ENCODE measurements at places on chromosomes 12 and 14. TPM values are rescaled to one million over a fixed set of nuclear protein-coding genes. Genes with fewer than 3 reads are reported as not detected.

The LRCOL1 gene
- not detected for total RNA-seq

DNA sequence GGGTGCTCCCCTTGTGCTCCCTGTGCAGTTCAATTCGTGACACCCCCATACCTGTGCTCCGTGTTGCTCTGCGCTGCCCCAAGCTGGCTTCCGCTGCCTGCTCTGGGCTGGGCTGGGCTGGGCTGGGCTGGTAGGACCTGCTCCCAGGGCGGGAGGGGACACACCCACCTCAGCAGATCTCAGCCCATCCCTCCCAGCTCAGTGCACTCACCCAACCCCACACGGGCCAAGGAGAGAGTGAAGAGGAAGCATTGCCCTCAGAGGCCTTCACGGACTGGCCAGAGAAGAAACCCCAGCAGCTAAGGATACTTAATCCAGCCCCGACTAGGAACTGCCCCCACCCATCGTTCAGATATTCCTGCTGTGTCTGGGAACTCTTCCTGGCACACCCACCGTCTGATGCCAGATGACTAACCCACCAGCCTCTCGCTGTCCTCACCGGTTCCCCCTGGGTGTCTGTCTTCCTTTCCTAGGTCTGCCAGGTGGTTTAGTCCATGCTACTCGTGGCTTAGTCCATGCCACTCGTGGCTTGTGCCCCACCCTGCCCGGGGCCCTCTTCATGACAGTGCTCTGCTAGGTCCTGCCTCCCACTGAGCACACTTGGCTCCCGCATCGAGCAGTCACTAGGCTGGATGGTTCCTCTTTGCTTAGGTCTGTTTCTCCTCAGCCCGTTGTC lies at the start of gene LPAR5:
Gene LPAR5 (minus strand): TSS at position 104 of the 676 bp plus-strand sequence. CDS start 14,711 bp downstream, outside the sequence.
- DNase-seq: no peak

DNA sequence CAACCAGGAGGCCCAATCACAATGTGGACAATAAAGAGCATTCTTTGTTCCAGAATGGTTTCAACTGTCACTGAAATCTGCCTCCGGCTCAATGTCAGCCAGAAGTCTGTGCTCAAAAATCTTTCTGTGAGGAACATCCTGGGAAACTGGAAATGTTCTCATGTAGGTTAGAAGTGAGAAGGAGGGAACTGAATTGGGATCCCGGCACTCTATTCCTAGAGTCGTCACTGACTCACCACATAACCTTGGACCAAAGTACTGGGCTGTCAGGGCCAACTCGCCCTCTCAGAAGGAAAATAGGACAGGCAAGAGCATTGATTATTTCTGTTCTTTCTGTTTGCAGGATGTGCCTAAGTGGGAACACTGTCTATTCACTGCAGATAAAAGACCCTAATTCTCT lies 57.6 kb downstream of the PRKAB1 start:
- DNase-seq: no peak

The ABCC9 gene
- 0.03 TPM for total RNA-seq

- no peak for DNase-seq
Measured at GRCh38 chr12:131444220-131445164, 266.4 kb upstream of the SFSWAP start.

The KRT75 gene
- total RNA-seq: 0.15 TPM

The TMEM132D gene
- not detected for total RNA-seq

DNA sequence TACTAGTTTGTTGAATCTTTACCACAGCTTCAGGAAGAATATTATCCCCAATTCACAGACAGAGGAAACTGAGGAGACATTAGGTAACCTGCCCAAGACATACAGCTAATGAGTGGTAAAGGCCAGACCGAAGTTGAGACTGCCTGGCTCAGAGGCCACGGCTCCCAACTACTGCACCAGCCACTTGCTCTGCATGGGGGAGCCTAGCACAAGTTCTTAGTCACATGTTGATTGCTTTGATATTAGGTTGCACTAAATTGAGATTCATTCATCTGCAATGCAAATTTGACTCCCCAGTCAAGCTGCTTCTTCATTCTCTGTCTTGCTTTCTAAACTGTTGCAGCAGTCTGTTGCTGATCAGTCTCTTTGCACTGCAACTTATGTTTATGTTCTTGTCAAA lies 25.9 kb upstream of the POLR3B start:
- DNase-seq: no peak

The CATSPERB gene
- total RNA-seq: not detected

GRCh38 chr12:113929312-113929989 lies 36.7 kb downstream of the RBM19 start:
- DNase-seq: no peak

The HOXC10 gene
- total RNA-seq: 154 TPM

The CLECL1 gene
- not detected for total RNA-seq

DNA sequence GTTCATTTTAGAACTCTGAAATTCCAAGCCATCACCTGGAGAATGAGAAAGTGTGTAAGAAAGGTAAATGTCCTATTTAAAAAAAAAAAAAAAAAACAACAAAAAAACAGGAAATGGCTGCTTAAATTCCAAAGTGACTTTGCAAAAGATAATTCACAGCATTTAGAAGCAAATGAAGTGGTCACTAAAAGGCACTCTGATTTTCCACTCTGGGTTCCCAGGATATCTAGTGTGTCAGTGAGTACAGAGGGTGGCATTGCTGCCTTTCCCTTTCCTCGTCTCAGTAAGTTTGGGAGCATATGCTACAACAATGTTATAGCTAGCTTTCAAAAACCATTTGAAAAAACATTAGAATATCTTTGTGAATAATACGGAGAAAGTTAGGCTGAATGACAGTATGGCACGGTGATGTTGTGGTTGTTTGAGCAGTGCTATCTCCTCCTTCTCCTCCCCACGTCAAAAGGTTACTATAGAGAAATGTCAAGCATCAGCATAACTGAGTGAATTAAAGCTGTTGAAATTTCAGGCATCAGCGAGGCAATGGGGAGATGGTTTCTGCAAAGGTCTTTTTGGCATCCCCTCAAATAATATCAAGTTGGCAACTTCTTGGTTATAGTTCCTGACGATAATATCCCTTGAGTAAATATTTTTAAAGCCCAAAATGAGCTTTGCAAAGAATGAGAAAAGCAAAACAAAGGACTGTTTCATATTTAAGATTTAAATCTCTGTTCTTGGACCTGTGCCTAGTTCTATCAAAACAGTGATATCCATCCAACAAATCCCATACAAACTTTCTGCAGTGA lies 164.5 kb upstream of the E2F7 start:
- DNase-seq: no peak

GRCh38 chr14:97824218-97824617 lies 1027.0 kb downstream of the VRK1 start:
- DNase-seq: no peak

GRCh38 chr14:71115821-71116567 lies 208.7 kb downstream of the PCNX1 start:
- DNase-seq: no peak

The ETFBKMT gene
- 1.5 TPM for total RNA-seq

The HOXC5 gene
- 5.0 TPM for total RNA-seq

- DNase-seq: no peak
Measured at GRCh38 chr12:62761658-62762057, 173.3 kb downstream of the PPM1H start.

The SERPINA12 gene
- total RNA-seq: not detected

GRCh38 chr12:15423629-15424028 lies 101.3 kb downstream of the PTPRO start:
- no peak for DNase-seq

DNA sequence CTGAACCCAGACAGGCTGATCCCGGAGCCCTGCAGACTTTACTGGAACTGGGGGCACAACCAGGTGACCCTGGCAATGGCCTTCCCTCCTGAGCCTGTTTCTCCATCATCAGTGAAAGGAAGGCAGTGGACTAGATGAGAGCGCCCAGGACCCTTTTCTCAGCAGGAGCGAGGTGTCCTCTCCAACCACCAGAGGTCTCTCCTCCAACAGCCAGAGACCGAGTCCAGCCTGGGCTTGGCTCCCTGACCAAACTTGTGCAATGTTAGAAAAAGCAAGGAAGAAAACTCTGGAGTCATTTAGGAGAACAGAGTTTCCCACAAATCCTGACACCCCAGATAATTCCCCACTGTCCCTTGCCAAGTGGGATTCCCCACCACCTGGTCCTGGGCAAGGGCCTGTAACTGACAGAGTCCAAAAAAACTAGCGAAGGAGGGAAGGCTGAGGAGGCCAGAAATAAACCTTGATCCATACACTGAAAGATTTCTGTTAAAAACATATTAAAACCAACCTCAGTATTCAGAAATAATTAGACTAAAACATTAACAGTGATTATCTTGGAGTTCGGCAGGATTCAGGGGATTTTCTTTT lies 9.0 kb downstream of the RPS6KL1 start:
- DNase-seq: peak; percentile 35

DNA sequence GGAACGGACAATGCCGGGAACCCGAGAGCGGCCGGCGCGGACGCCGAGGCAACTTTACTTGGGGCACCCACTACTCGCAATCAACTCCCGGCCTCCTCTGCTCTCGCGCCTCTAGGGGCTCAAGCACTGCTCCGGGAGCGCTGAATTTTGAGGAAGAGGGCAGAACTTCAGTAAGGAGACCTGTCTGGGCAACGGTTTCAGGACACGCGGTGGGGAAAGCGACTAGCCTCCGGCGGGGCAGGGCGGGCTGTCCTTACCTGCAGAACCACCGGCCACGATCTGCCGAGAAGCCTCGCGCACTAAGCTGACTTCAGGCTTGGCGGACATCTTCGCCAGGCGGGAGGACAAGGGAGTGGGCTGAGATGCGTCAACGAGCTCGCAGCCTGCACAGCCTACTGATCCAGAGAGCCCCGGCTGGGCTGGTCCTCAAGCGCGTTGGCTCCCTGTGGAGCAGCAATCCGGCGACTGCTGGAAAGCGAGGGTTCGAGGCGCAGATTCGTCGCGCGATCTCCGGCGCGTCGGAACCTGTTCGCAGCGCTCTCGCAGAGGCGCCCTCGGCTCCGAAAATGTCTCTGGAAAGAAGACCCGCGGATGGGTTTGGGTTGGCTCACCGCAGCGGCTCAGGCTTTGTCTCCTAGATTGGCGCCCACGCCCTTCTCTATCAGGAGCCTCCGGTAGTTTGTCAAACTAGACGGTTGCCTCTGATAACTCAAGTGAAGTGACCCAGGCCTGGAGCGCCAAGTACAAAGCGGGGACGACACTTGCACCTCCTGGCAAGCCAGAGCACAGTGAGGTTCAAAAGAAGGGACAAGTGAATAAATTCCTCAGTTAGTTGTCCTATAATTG lies at the start of gene SLC25A21:
Gene SLC25A21 (minus strand): TSS at position 583 of the 846 bp plus-strand sequence.
- peak; percentile 62 for DNase-seq

- no peak for DNase-seq
Measured at GRCh38 chr12:103558879-103559278, 28.2 kb upstream of the STAB2 start.

DNA sequence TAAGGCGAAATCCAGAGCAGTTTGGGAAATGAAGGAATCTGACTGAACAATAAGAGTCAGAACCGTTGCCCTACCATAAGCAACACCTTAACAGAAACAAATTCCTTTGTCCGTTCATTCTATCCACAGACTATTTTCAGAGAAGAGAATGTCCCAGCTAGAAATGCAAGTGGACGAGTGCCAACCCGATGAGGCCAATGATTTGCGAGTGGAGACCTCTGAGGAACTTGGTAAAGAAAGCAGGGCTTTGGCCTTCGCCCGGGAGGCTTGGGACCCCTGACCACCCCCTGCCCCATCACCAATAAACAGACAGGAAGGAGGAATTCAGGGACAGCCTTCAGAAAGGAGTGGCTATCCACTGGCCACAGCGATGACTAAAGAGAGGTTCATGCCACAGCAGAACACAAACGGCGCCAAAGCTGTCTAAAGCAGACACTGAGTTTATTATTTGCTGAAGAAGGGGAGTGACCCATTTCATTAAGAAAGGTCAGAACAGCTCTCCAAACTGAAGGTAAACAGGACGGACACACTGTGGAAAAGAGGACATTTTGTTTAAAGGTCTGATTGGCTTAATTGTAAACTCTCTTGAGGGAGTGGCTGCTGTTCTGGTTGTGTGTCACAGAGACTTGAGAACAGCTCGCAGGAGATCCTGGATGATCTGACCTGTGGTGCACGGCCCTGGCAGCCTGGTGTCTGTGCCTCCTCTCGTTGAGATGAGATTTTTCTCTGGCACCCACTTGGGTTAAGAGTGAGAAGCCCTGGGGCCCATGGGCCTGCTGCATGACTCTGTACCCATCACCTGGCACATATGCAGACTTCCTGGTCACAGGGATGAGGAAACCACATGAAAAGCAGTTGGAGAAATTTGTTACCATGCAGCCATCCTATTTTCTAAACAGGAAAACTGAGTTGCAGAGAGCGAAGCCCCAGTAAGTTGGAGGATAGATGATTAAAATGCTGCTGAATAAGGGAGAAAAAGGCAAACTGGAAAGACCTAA lies 142.0 kb upstream of the PZP start:
- no peak for DNase-seq

The RPS6KL1 gene
- 14.9 TPM for total RNA-seq

The XPOT gene
- total RNA-seq: 155 TPM

The TMTC1 gene
- 0.28 TPM for total RNA-seq

GRCh38 chr14:52067873-52068614 lies 815 bp downstream of the NID2 start:
- DNase-seq: no peak
